ENCODE measurements at places on chromosomes 13 and 19.

DNA sequence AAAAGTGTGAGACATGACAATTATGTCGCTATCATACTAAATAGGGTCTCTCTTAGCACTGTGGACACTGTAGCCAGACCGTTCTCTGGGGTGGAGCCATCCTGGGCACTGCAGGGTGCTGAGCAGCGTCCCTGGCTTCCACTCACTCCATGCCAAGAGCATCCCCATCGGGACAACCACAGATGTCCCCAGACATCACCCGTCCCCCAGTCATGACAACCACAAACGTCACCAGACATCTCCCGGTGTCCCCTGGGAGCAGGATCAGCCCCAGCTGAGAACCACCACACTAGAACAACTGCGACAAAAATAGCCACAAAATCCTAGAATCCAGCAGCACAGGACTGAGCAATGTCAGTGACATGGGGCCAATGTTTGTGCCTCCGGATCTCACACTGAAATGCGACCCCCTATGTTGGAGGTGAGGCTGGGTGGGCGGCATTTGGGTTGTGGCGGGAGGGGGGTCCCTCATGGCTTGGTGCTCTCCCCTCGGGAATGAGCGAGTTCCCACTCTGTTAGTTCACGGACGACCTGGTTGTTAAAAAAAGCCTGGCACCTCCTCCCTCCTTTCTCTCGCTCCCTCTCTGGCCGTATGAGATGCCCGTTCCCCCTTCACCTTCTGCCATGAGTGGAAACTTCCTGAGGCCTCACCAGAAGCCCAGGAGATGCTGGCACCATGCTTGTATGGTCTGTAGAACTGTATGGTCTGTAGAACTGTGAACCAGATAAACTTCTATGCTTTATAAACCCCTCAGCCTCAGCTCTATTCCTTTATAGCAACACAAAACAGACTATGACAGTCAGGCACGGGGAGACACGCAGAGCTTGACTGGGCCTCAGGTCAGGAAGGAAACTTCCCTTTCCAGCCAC, 93.9 kb downstream of the GADD45B start:
- DNase-seq, result no peak

- no peak for DNase-seq
These were observed 385.5 kb downstream of the MZT1 start for GRCh38 chr13:72341904-72342303.

DNA sequence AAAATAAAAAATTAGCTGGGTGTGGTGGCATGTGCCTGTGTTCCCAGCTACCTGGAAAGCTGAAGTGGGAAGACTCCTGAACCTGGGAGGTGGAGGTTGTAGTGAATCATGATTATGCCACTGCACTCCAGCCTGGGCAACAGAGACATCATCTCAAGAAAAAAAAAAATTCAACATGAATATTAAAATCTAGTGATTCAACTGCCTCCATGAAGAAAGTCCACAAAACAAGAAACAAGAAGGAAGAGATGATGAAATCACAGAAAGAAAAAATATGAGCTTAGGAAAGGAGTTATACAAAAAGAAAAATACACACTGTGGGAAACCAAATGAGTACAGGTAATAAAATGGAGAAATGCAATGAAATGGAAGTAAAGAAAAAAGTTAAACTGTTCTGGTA, 99.6 kb upstream of the SIAH3 start:
- no peak for DNase-seq

GRCh38 chr19:15812060-15812722, 3.3 kb downstream of the OR10H1 start:
- DNase-seq, result no peak
